Breast epithelium (tissue), 4 donors: ENCODE measurements at places on chromosomes 3 and 15. TPM values are rescaled to one million over a fixed set of nuclear protein-coding genes. Genes with fewer than 3 reads are reported as not detected.

Gene CMTM8
- 4.2 TPM for total RNA-seq

Gene RTF1
- 49.0 TPM for total RNA-seq

Gene RAD54L2
- 28.5 TPM for total RNA-seq

Gene RAB6B
- total RNA-seq, result 3.4 TPM

Gene PPP4R2
- total RNA-seq, result 71.4 TPM

Gene PRKCD
- 15.1 TPM for total RNA-seq

Gene HACL1
- 27.7 TPM for total RNA-seq

Gene CCR5
- total RNA-seq, result 0.73 TPM

Gene AGTR1
- total RNA-seq, result 20.3 TPM

GRCh38 chr3:66997560-66998112, 471 bp upstream of the KBTBD8 start:
- peak overlapping the region; percentile 81 for H3K4me3 ChIP-seq
- H3K4me1 ChIP-seq, result no peaks in the 10 kb centered on the region
- no peak for DNase-seq
- H3K27ac ChIP-seq, result no peak overlapping the region

- no peak for DNase-seq
- no peaks in the 10 kb centered on the region for H3K36me3 ChIP-seq
- H3K27ac ChIP-seq, result no peak overlapping the region
- H3K4me3 ChIP-seq, result peak overlapping the region; percentile 83
- no peaks in the 10 kb centered on the region for H3K27me3 ChIP-seq
Observed at GRCh38 chr15:50182219-50183013, 420 bp downstream of the SLC27A2 start.

- DNase-seq, result no peak
- no peaks in the 10 kb centered on the region for H3K36me3 ChIP-seq
- H3K4me1 ChIP-seq, result no peaks in the 10 kb centered on the region
- H3K4me3 ChIP-seq, result no peak overlapping the region
- H3K27me3 ChIP-seq, result no peaks in the 10 kb centered on the region
- no peak overlapping the region for H3K27ac ChIP-seq
Observed at GRCh38 chr3:184078851-184079250, 18.0 kb upstream of the HTR3E start.

DNA sequence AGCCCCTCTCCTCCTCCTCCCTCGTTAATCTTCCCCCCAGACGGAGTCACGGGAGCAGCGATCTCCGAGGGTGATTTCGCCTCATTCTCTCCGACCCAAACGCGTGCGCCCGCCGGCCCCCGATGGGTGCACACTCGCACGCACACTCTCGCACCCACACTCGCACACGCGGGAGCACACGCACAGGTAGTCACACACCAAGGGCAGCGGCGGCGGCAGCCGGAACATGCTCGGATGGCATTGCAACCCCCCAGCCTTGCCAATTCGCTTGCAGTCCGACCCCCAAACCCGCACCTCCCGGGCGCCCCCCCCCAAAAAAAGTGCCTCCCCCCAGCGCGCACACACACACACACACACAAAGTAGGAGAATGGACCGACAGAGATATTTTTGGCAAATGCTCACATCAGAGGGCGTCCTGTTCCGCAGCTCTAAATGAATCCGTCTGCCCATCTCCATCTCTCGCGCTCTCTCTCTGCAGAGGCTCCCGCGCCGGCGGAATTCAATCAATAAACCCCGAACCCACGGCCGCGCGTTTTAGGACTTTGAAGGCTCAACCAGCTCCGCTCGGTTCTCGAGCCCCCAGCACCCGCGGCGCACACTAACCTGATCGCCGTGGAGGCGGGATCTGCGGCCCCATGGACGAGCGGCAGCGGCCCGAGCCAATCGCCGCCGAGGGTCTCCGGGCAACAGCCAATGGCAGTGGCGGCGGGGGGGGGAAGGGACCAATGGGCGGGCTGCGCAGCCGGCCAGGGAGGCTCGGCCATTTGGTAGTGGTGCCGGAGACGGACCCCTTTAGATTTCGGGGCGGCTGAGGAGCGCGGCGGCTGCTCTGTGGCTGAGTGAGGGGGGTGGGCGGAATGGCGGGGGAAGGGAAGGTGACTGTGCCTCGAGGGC, at the start of gene ANP32A:
Gene ANP32A, minus strand, starts transcription at position 601 of the 895 bp plus-strand sequence. Its CDS starts 144 bp downstream, at position 457.
- H3K27me3 ChIP-seq, result no peaks in the 10 kb centered on the region
- H3K36me3 ChIP-seq, result no peaks in the 10 kb centered on the region
- peak within 1 kb of the TSS; percentile 99 for H3K27ac ChIP-seq
- H3K4me1 ChIP-seq, result no peaks in the 10 kb centered on the region

DNA sequence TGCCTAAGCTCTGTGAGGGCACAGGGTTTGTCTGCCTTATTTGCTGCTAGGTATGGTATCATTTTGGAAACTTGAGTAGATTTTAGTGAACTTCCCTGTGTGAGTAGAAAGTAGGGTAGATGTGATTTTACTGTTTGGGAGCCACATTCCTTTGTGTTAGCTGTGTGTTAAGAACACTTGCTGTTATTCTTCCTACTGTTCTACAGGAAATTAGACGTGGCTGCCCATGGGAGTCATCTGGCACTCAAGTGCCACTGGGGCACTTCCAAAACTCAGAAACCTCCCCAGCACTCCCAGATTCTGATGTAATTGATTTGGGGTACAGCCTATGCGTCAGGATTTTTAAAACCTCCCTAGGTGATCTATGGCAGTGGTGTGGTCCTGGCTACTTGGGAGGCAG, 369.9 kb upstream of the C2CD4B start:
- no peaks in the 10 kb centered on the region for H3K27me3 ChIP-seq
- no peak for DNase-seq
- no peaks in the 10 kb centered on the region for H3K4me1 ChIP-seq
- no peak overlapping the region for H3K4me3 ChIP-seq

DNA sequence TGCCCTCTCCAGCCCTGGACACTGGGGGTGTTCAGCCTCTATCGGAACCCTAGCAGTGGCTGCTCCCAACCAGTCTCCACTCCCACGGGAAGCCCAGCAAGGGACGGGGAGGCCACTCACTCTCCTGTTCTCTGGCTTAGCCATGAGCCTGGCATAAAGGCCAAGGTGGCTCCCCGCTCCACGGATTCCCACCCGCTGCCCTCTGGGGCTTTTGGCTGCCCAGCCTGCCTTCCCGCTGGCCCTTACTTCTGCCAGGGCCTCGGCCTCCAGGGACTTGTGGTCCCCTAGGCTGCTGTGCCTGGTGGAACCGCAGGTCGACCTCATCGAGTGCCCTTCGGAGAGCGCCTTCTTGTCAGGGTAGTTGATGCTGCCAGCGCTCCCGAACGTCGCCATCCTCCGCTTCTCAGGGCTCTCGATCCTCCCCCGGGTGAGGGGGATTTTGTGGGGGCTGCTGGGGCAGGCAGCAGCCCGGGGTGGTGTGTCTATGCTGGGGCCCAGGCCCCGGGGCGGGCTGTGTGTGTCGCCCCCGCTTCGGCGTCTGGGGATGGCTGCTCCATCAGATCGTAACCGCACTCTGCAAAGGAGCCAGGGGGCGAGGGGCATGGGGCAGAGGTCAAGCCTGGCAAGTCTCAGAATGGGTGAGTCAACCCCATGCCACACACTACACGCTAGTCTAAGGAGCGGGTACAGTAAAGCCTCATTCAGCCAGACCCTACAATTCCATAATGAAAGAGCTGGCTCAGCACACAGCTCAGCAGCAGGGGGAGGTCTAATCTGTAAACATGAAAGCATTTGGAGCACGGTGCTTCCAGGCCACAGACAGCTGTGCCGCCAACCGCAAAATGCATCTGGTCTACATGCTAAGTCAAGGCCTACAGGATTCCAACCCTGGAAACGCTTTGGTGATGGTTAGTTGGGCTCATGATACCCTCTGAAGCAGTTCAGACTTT, 27.3 kb upstream of the RAD18 start:
- no peak overlapping the region for H3K27ac ChIP-seq
- no peaks in the 10 kb centered on the region for H3K27me3 ChIP-seq

DNA sequence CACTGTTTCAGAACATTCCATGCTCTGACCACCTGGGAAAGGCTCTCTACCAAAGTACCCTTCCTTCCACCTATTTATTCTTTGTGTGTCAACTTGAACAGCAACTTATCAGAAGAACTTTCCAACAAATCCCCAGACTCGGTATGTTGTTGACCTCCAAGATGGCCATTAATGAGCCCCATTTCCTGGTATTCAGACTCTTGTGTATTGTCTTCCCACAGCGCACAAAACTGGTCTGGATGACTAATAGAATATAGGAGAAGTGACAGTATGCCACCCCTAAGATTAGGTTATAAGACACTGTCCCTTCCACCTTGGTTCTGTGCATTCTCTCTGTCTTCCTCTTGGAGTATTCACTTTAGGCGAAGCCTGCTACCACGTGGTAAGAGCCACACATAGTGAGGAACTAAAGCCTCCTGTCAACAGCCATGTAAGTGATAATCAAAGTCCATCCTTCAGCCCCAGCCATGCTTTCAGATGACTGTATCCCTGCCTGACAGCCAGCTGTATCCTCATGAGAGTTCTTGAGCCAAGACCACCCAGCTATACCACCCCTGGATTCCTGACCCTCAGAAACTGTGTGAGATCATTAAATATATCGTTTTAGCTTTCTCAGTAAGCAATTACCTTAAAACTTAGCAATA, 481.7 kb downstream of the MAGI1 start:
- H3K27ac ChIP-seq, result no peak overlapping the region
- no peaks in the 10 kb centered on the region for H3K4me1 ChIP-seq
- no peaks in the 10 kb centered on the region for H3K27me3 ChIP-seq
- no peaks in the 10 kb centered on the region for H3K36me3 ChIP-seq
- H3K4me3 ChIP-seq, result no peak overlapping the region
- DNase-seq, result no peak

DNA sequence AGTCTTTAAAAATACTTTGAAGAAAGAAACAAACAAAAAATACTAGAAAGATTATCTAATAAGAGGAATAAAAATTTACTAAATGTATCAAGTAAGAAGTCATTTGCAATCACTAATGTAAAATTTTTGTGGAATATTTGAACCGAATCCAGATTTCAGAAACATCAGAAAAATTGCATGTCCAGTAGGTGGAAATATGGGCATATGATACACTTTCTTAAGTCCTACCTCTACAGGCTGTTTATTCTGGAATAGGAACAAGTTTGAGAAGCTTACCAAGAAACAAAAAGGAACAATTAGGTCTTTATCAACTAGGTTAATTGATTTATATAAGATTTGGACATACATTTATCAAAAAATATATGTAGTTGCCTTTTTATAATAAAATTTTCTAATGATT, 292.9 kb upstream of the ROBO1 start:
- no peaks in the 10 kb centered on the region for H3K36me3 ChIP-seq
- no peaks in the 10 kb centered on the region for H3K27me3 ChIP-seq
- no peak overlapping the region for H3K27ac ChIP-seq
- H3K4me3 ChIP-seq, result no peak overlapping the region

DNA sequence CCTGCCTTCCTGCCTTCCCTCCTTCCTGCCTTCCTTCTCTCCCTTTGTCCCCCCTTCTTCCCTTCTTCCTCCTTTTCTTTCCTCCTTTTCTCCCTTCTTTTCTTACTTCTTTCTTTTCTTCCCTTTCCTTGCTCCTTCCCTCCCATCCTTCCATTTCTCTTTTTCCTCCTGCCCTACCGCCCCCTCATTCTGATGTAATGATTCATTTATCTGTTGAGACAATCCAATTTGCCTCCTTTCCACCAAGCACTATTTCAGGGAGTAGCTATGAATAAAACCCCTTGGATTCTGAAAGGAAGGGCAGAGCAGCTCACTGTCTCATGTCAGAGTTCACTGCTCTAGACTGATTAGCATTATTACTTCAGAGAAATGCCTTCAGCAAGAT, 462.6 kb downstream of the PDCD6IP start:
- H3K4me1 ChIP-seq, result no peaks in the 10 kb centered on the region
- H3K36me3 ChIP-seq, result no peaks in the 10 kb centered on the region
- no peak for DNase-seq
- no peak overlapping the region for H3K27ac ChIP-seq
- H3K4me3 ChIP-seq, result no peak overlapping the region
- H3K27me3 ChIP-seq, result no peaks in the 10 kb centered on the region

DNA sequence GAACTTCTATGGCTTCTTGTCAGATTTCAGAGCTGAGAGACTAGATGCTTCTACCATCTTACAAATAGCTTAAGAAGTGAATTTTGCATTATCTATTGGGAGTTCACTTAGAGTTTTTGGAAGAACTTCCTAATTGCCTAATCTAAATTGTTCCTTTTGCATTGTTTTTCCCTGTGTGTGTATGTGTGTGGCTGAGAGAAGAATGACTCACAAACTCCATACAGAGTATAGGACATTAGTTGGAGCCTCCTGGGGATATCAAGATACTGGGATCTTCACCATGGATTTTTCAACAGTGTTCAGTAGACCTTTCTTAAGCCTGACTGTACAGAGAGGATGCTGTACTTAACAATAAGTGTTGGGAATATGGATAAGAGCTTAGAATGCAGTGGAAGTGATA, 10.9 kb downstream of the TLNRD1 start:
- no peaks in the 10 kb centered on the region for H3K36me3 ChIP-seq
- H3K27me3 ChIP-seq, result no peaks in the 10 kb centered on the region
- no peak for DNase-seq
- no peak overlapping the region for H3K4me3 ChIP-seq

GRCh38 chr3:38834110-38834509, 18.1 kb upstream of the SCN10A start:
- DNase-seq, result no peak
- no peaks in the 10 kb centered on the region for H3K4me1 ChIP-seq
- no peak overlapping the region for H3K27ac ChIP-seq
- H3K27me3 ChIP-seq, result no peaks in the 10 kb centered on the region
- H3K36me3 ChIP-seq, result no peaks in the 10 kb centered on the region

DNA sequence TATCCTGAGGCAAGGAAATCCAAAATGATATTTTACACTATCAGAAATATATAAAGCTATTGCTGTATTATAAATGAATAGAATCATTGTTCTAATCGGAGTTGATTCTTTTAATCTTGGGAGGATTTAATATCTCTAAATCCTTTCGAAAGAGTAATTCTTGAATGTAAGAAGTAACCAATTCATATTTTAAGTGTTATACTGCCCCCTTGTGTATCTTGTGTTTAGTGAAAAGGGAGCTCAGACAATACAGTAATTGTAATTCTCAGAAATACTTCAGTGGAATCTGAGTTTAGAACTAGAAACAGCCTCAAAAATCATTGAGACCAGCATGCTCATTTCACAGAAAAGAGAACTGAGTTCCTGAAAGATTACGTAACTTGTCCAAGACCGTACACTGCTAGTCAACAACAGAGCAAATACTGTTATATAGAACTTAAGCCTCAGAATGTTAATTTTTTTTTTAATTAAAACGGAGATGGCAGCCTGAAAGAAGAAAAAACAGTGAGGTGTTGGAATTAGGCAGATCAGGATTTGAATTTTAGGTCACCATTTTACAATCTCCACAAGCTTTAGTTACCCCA, 42.9 kb downstream of the PLCH1 start:
- H3K4me1 ChIP-seq, result no peaks in the 10 kb centered on the region
- H3K27me3 ChIP-seq, result no peaks in the 10 kb centered on the region
- no peaks in the 10 kb centered on the region for H3K36me3 ChIP-seq
- H3K4me3 ChIP-seq, result no peak overlapping the region

DNA sequence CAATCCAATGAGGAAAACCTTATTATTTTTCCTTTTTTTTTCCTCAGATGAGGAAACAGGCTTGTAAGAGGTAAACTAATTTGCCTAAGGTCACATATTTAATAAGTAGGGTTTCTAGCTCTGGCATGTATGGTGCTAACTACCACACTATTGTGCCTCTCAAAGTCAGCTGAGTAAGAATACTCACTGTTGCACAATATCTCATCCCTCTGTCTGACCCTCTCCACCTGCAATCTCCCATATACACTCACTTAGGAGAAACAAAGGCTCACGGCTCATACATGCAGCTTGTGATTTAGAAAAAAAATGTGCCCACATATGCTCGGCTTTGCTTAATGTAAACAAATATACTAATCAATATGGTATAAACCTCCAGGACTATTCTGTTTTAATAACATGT, 10.4 kb upstream of the ARIH1 start:
- no peak for DNase-seq
- H3K4me3 ChIP-seq, result no peak overlapping the region
- H3K4me1 ChIP-seq, result no peaks in the 10 kb centered on the region
- no peak overlapping the region for H3K27ac ChIP-seq
- no peaks in the 10 kb centered on the region for H3K36me3 ChIP-seq
- H3K27me3 ChIP-seq, result no peaks in the 10 kb centered on the region
